ENCODE measurements at places on chromosomes 7 and 10. TPM values are rescaled to one million over a fixed set of nuclear protein-coding genes. Genes with fewer than 3 reads are reported as not detected.
A peak's percentile ranks its signal among the peaks of the same experiment; 100 is the strongest.

- no peak for DNase-seq
These were observed 64.3 kb downstream of the AP3M1 start for GRCh38 chr10:74086317-74086716.

DNA sequence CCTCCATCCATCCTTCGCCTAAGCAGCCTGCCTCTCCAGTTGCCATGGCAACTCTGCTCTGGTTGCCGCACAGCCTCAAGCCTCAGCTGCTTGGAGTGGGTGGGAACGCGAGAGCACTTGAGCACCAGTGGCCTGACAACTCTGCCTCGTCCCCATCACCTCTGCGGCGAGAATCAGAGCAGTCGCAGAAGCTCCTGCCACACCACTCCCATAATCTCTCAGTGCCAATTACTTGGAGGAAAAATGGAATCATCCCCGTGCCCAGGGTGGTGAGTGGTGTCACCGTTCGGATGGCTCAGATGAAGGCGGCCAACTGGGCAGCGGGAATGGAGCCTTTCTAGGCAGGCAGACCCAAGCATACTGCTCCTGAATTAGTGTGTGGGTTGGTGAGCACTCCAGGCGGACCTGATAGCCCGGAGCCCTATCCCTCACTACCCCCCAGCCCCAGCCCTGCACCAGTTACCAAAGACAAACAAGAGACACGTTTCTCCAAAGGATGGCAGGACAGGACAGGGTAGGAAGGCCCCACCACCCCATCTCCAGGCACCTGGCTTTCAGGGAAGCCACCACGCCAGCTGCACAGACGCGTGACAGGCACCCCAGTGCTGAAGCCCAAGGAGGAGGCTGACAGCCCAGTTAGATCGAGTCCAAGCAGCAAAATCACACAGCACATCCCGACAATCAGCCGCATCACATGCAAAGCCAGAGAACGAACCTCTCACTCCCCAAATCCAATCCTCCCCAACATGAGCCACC lies 335.4 kb downstream of the PTPRN2 start:
- DNase-seq = peak; percentile 58

DNA sequence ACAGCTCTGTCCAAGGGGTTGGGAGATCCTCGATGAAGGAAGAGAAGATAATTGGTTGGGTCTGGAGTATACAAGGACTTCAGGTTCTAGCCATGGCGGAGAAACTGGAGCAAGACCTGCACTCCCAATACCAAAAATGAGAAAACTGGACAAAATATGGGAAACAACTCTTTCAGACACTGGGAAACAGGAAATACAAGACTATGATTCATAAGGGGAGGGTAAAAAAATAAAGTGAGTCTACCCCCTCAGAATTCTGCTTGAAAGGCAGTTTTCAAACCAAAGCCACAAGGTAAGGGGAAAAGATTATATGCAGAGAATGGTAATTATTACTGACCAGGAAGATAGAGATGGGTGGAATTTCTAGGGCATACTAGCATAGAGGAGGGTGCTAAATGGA lies 10.2 kb upstream of the SEC61G start:
- DNase-seq = no peak

DNA sequence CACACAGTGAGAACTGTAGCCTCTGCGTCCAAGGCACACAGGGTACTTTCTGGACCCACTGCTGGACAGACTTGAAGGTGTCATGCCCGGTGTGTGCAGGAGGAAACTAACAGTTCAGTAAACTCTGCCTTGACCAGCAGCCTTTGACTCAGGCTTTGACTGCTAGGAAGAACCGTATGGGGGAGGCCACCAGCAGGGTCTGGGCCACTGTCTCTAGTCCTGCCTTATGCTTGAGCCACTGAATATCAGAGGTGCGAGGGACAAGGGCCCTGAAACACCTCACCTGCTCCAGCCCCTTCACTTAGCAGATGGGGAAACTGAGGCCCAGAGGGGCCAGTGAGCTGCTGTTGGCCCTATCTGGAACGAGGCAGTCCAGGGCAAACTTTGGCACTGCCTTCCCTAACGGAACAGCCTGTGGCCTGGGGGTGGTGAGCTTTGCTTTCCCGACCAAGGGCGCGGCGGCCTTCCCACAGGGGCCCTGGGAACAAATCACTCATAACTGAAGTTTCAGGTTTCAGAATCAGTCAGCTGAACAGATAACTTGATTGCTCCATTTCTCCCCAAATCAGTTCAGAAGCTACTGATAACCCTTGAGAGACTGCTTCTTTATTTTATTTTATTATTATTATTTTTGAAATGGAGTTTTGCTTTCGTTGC lies 130.0 kb downstream of the FAM53B start:
- no peak for DNase-seq

GRCh38 chr10:35232527-35232926 lies 103.8 kb upstream of the CCNY start:
- DNase-seq = peak; percentile 15

DNA sequence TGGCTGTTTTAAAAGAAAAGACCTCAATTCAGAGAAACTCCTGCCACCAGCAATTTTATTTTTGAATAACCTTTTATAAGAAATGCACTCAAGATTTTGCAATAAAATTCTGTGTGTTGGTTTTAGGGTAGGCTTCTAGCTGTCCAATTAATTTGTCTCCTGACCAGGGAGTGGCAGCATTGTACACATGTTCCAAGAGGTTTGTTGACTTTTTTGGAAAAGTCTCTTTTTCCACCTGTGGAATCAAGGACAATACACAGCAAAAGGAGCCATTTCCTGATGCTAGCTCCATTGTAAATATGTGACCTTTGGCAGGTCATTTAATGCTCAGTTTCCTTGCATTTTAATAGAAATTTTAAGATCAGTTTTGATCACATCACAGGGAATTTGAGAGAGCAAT lies 1.8 kb downstream of the GIMAP5 start:
- no peak for DNase-seq

DNA sequence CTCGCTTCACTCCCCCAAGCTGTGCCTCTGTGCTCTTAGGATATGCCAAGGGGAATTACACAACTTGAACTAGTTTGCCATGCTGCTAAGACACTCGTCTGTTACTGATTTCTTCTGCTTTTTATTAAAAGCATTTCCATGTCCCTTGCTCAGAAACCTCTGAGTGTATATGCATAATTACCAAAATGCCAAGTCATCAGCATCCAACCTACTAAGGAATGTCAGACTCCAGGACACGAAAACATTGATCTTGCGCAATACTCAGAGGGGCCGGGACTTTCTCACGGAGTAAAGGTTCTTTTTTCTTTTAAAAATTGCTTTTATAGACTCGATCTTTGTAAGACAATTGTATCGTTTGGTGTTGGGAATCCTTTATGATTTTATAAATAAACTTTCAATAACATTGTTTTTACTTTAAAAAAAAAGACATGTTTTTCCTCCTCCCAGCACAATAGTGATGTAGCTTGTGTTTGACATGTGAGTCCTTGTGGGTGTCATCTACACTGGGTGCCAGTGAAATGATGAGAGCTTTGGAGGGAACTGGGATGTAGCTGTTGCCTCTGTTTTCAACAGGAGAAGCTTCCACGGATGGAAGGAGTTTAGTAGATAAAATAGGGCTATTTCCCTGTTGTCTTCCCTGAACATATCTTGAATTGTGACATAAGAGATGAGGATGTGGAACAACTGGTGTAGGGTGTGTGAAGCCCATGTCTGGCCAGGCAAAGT lies 43.6 kb downstream of the CNNM1 start:
- no peak for DNase-seq

DNA sequence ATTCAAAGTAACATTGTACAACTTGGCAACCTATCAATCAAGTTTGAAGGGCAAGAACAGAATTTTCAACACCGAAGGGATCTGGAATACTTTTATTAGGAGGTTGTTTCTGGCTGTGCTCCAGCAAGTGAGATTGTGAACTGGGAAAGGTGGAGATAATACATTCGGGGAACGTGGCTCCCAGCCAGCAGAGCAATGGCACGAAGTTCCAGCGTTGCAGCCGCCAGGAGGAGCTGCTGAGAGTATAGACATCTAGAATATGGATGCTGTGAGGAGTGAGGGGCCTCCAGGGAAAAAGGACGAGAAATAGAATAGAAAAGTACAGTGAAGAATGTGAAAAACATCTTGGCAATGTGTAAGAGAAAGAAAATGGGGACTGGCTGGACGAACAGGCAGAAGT lies 69.5 kb downstream of the TCERG1L start:
- DNase-seq = no peak

DNA sequence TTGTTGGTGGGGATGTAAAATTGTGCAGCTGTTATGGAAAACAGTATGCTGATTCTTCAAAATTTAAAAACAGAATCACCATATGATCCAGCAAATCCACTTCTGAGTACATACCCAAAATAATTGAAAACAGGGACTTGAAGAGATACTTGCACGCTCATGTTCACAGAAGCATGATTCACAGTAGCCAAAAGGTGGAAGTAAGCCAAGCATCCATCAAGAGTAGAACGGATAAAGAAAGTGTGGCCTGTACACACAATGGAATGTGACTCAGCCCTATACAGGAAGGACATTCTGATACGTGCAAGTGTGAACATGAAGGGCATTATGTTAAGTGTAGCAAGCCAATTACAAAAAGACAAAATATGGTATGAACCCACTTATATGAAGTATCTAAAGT lies 696.7 kb upstream of the CELF2 start:
- DNase-seq = no peak

PLAC9 gene
- total RNA-seq = 6.3 TPM

FAM25C gene
- not detected for total RNA-seq

CEP41 gene
- 18.2 TPM for total RNA-seq

CYP2C8 gene
- 5.3 TPM for total RNA-seq

SLC26A3 gene
- 0.54 TPM for total RNA-seq

DNAJB12 gene
- 16.1 TPM for total RNA-seq

POLR3A gene
- total RNA-seq = 25.6 TPM

CYP3A7 gene
- 0.45 TPM for total RNA-seq

TMEM236 gene
- 0.18 TPM for total RNA-seq

LRRC18 gene
- not detected for total RNA-seq

All from cerebellum (tissue), 4 donors.